ENCODE measurements at places on chromosomes 1 and 21.

DNA sequence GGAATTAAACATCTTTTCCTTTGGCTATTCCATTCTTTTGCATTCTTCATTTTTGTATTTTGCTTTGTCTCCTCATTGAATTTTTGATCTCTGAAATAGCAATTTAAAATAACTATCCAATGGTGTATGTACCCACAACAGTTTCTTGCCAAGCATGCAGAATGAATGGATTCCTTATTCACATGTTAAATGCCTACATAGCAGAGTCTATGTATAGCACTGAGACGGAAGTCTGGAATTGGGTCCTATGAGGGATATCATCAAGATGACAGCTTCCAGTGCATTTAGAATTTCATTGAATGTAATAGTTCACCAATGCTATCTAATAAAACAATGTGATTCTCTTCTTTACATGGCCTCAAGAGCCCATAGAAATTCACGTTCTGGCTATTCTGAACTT is 97.5 kb downstream of the MRPS6 start:
- no peak for DNase-seq

- no peak for DNase-seq
Measured at GRCh38 chr1:179295164-179295755, 1.7 kb downstream of the SOAT1 start.

GRCh38 chr1:205604059-205604458 is 27.8 kb downstream of the ELK4 start:
- no peak for DNase-seq

GRCh38 chr1:236810018-236810417 is 14.9 kb downstream of the MTR start:
- no peak for DNase-seq

DNA sequence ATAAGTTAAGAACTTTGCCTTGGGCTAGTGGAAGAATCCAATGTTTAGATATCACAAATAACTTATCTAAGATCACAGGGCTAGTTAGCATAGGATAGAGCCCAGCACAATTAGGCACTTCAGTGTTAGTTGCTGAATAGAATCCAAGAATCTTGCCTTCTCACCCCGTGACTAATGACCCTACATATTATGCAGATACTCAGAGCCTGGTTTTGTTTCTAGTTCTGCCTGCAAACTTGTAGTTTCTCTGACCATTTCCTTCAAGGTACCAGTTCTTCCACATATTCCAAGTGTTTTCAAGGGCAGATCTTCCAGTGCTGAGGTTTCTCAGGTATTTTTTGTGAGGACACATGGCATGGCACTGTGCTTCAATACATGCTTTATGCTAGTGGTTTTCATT is 239.3 kb downstream of the KCNK2 start:
- DNase-seq, result no peak

GRCh38 chr1:8423692-8424538 is 106.0 kb downstream of the SLC45A1 start:
- no peak for DNase-seq

DNA sequence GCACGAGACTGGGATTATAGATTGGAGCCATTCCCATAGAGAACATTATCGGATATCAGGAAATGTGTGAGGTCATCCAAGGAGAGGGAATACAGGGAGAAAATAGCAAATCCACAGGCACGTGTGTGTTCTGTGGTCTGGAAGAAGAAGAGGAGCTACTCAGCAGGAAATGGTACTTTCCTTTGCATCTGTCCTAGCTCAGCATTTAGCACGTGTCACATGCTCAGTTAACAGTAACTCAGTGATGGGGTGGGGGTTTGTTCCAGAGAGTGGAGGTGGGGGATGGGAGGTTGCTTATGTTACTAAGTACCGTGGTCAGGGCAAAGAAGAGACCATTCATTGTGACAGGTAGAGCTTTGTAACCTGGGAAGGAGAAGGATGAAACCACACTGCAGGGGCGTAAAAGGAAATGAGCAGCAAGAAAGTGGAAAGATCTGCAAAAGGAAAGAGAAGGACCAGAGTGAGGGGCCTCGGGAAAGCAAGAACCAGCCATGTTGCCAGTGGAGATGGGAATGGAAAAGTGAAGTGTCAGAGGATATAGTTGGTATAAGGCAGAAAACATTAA is 100.4 kb downstream of the ATP5PO start:
- DNase-seq, result no peak

DNA sequence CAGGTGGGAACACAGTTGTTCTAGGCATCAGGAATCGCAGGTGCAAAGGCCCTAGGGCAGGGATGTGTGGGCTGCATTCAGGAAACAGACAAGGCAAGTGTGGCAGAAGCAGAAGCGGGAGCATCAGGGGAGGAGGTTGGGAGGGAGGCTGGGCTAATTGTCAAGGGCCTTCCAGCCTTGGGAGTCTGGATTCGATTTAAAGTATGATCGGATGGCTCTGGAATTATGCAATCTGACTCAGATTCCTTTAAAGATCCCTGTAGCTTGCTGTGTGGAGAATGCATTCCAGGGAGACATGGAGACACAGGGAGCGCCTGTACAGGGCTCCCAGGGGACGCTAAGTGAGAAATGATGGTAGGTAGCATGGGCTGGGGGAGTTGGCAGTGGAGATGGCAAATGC is 86.5 kb downstream of the LACTBL1 start:
- no peak for DNase-seq

GRCh38 chr1:1079408-1080121 is 5.5 kb upstream of the RNF223 start:
- no peak for DNase-seq

GRCh38 chr1:51284487-51284954 is 45.8 kb downstream of the TTC39A start:
- DNase-seq, result no peak

- no peak for DNase-seq
Measured at GRCh38 chr1:99751877-99752504, 14.4 kb downstream of the FRRS1 start.

DNA sequence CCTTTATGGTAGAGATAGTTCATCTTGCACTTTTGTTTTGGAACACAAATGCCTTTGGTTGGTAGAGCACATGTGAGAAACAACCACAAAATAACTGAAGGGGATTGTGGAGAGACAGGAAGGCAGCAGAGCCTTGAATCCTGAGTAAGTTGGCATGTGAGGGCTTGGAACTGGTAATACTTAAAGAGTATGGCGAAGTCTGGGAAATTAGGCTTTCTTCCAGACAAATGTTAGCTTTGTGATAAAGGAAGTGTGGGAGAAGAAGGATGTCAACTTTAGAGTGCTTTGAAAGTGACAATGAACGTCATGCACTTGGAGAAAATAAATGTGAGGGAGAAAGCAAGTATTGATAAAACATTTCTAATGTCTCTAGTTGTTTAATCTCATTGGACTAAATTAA is 476.3 kb upstream of the ZRANB2 start:
- DNase-seq, result no peak

DNA sequence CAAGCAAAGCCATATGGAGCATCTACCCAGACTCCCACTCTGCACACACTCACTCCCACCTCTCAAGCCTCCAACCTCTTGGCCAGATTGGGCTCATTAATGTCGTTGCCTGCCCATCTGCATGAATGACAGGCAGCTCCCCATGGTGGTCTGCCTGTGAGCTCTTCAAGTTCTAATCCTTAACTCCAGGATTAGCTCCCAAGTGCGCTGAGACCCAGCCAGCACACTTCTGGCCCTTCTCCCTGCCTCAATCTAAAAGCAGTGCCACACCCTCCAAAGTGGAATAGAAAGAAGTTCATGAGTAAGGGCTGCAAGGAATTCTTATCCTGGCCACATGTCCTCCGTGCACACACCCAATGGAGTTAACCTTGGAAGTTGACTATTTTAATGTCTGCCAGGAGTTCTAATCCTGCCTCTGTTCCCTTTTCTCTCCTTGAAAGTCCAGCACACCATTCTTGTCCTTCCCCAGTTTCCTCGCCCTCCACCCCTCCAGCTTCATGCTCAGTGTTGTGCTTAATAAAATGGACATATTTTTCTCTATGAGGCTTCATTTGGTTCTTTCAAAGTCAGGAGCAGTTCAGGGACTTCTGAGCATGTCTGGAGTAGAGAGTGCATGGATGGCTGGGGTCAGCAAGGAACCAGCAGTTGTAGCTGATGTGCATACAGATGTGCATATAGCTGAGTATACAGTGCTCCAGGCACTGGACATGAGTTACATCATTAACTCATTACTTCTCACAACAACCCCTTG is 30.1 kb downstream of the CAMK1G start:
- DNase-seq, result no peak

DNA sequence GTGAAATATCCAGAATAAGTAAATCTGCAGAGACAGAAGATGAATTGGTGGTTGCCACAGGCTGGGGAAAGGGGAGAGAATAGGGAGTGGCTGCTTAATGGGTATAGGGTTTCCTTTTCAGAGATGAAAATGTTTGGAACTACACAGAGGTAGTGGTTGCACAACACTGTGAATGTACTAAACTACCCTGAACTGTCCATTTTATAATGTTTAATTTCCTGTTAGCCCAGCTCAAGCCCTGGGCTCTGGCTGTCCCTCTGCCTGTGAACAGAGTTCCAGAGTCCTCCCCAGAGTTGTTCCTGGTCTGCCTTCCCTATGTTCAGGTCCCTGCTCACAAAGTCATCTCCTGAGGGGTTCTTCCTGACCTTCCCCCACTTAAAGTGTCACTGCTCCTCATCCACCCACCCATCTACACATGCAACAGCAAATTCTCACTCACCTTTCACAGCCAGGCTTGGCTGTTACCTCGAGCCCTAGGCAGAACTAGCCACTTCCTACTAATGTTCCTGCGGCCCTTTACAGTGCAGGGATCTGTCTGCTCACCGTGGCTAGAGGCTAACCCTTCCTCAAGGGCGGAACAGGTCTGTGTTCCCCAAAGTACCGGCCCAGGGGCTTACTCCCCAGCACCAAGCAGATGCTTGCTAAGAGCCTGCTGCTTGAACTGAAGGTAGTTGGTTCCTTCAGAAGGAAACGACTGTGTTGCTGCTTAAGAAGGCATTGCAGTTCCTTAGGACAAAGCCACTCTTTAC is 22.4 kb downstream of the DHCR24 start:
- no peak for DNase-seq

- no peak for DNase-seq
Measured at GRCh38 chr1:89555550-89555949, 30.9 kb downstream of the LRRC8B start.

- no peak for DNase-seq
Measured at GRCh38 chr21:39527067-39527595, 75.4 kb downstream of the SH3BGR start.

GRCh38 chr1:94087193-94087592 is 33.8 kb downstream of the ABCA4 start:
- DNase-seq, result no peak

DNA sequence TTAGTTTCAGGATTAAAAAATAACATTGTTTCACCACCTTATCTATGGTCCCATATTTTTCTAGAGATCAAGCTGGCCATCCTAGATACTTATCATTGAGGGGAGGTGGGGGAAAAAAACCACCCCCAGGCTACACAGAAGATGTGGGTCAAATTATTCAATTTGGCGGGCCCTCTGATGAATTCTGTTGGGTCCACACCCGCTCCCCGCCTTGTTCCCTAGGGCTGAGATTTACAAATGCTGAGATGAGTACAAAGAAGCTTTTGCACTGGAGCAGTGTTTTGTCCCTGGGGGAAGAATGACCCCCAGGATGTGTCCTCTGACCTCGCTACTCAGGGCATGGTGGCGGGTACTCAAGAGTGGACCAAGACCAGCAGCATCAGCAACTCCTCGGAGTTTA is 246.9 kb upstream of the TMEM51 start:
- DNase-seq, result no peak

- DNase-seq, result no peak
Measured at GRCh38 chr1:9573723-9574122, 15.0 kb upstream of the TMEM201 start.

DNA sequence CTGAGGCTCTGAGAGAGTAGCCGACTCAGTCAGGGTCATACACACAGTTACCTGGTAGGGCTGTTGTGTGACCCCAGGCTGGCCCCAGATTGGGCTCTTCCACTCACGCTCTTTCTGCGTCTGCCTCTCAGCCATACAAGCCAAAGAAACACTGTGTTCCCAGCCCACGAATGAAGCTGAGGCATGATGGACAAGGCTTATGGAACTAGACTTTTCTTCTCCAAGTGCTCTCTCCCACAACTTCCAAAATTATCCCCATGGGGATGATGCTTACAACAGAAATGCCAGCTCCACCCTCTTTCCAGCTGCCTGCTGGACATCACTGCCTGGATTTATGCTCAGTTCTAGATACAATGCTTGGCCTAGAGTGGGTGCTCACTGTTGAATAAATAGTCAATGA is 102.8 kb upstream of the JUN start:
- DNase-seq, result no peak

- DNase-seq, result no peak
Measured at GRCh38 chr1:197042676-197043341, 24.3 kb downstream of the F13B start.

DNA sequence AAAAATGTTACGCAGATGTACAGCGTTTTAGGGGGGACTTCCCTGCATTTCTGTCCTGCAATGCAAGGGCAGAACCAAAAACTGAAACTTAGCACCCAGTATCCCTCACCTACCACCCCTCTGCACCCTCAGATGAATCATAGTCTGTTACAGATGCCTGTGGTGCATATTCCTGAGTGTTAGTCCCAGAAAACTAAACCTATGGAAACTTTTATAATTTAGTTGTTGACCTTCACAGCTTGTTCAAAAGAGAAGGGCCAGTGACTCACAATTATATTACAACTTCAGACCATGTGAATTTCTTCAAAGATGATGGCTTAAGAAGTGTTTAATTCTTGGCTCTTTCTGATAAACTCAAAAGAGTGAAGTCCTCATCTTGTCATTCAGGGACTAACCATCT is 5.8 kb downstream of the PTGER3 start:
- no peak for DNase-seq
